Putamen (tissue), 1 donor: ENCODE measurements at places on chromosomes 2 and 18.

DNA sequence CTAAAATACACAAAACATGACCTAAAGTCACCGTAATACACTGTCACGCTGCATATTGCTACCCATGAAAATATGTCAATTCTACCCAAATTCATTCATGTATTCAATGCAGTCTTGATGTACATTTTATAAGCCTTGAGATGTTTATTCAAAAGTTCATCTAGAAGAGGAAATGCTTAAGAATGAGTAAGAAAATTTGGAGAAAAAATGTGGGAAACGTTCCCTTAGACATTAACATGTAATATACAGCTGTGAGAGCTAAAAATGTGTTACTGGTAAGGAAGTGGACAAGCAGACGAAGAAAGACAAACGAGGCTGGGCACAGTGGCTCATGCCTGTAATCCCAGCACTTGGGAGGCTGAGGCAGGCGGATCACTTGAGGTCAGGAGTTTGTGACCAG, 37.3 kb downstream of the THAP4 start:
- no peak for DNase-seq

DNA sequence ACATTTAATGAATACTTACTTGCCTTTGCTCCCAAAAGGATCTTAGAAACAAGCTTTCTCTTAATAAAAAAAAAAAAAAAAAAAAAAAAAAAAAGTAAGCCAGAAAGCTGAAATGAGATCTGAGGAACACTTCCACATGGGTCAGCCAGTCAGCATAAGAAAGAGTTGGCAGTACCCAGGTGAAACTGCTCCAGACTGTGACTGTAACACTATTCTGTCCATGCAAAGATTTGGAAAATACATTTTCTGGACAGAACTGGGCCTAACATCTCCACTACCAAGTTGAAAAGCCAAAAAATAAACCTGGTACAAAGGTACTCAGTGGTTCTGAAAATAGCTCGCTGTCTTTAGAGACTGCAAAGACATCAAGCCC, 135.7 kb downstream of the THADA start:
- no peak for DNase-seq

GRCh38 chr2:72154386-72154975, 6.8 kb upstream of the CYP26B1 start:
- DNase-seq = no peak

- DNase-seq = no peak
These were observed 51.4 kb upstream of the MRPL33 start for GRCh38 chr2:27720004-27720551.

DNA sequence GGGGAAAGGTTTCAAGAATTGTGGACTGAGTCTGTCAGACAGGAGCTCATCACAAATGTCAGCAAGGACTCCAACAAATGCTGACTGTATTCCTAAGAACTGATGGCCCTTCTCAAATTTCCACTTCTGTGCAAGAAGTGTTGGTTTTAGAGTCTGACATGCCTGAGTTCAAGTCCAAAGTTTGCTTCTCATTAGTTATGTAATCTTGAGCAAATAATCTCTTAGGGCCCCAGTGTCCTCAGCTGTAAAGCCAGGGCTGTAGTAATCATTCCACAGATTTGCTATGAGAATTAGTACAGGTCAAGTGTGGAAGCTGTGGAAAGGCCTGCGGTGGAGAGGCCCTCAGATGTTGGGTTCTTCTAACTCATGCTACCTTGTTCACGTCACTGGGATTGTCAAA, 23.9 kb downstream of the MEP1B start:
- no peak for DNase-seq

DNA sequence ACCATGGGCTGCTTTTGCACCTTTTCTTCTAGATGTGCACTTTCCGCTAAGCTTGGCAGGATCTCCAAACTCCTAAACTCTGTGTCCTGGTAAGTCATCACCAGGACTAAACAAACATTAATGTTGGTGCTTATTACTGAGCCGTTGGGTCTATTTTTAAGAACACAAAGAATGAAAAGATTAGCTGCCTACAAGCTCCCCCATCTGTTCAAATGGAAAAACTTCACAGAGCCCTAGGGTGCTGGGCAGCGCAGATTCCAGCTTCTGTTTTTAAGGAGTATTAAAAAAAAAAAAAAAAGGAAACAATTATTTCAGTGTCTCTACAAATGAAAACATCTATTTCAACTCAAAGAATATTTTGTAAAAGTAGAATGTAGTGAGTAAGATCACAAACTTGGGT, 97.8 kb upstream of the AQP4 start:
- no peak for DNase-seq

DNA sequence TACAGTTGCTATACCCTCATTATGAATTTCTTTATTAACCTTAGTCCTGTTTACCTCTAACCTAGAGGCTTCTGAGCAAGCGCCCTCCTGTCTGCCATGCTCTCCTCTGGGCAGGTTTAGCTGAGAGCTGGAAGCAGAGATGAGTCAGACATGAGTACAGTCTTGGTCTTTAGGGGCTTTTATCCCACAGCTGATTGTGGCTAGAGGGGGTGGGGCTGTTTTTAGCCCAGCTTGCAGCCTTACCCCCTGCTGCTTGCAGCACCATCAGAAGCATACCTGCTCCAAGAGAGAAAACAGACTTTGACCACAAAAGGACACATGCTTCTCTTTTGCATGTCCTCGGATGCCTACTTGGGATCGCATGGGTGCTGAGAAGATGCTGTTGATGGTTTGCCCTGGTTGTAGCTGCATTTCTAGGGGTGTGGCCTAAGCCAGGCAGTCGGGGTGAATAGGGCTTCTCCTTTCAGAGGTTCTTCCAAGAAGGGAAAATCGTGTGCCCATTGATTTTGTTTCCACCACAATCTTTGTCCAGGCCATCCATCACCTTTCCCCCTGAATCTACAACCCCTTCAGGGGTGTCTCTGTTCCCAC, 115.0 kb upstream of the LGALSL start:
- DNase-seq = no peak

DNA sequence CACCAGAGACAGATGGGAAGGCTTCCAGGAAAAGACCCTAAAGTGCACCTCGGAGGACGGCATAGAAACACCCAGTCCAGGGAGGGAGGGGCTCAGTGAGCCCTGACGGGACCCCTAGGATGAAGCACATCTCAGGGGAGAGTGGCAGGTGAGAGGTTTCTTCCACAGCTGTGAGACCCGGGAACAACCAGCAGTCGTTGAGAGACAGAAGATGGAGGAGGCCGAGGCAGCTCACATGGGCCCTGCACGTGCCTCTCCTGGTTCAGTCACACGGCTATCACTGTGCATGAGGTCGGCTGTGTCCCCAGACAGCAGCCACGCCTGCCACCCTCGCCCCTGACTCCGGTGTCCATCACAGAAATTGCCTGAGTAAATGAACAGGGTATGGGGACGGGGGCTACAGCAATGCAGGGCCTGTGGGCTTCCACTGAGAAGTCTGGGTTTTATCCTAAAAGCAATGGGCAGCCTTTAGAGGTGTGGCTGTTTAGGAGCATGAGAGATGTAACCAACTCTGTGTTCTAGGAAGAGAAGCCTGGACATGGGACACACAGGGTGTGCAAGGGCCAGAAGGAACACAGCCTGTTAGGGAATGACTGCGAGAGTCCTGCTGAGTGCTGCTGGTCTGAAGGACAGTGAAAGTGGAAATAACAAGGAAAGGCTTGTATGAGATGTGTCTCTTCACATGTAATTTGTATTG, 102.0 kb downstream of the TMEM18 start:
- no peak for DNase-seq

DNA sequence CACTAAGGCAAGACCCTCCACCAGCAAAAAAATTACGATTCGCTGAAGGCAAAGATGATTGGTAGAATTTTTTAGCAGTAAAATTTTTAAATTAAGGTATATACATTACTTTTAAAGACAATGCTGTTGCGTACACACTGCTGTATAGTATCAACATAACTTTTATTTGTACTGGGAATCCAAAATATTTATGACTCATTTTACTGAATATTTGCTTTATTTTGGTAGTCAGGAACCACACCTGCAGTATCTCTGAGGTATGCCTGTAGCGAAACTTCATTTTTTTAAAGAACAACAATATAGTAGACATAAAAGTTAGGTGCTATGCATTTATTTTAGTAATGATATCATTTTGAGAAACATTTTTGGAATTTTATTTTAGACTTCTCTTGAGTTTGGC, 57.8 kb downstream of the GALNT1 start:
- no peak for DNase-seq

- DNase-seq = peak; percentile 35
These were observed 153.0 kb downstream of the TMEM247 start for GRCh38 chr2:46632349-46632748.

DNA sequence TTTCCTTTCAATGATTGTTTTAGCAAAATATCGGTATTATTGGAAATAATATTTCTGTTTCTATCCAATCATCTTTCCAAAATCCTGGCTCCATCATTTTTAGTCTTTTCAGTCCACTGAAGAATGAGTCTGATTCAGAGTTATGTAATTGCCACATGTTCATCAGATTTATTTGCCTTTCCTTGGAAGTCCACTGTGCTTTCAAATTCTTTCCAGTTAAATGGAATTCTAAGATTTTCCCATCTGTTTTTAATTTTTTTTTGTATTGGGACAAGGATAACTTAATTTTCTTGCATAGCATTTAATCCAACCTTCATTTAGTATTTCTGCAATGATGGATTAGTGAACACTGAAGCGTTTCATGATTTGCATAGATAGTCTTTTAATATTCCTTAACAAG, 521.5 kb upstream of the NRXN1 start:
- DNase-seq = no peak

- DNase-seq = no peak
These were observed 245.1 kb downstream of the NEDD4L start for GRCh38 chr18:58288921-58289797.

- peak; percentile 12 for DNase-seq
These were observed 738 bp downstream of the CHST9 start for GRCh38 chr18:27184115-27185024.

GRCh38 chr18:79664525-79665125, 15.0 kb upstream of the CTDP1 start:
- DNase-seq = no peak

- DNase-seq = no peak
These were observed 13.9 kb upstream of the UGP2 start for GRCh38 chr2:63827749-63828148.

DNA sequence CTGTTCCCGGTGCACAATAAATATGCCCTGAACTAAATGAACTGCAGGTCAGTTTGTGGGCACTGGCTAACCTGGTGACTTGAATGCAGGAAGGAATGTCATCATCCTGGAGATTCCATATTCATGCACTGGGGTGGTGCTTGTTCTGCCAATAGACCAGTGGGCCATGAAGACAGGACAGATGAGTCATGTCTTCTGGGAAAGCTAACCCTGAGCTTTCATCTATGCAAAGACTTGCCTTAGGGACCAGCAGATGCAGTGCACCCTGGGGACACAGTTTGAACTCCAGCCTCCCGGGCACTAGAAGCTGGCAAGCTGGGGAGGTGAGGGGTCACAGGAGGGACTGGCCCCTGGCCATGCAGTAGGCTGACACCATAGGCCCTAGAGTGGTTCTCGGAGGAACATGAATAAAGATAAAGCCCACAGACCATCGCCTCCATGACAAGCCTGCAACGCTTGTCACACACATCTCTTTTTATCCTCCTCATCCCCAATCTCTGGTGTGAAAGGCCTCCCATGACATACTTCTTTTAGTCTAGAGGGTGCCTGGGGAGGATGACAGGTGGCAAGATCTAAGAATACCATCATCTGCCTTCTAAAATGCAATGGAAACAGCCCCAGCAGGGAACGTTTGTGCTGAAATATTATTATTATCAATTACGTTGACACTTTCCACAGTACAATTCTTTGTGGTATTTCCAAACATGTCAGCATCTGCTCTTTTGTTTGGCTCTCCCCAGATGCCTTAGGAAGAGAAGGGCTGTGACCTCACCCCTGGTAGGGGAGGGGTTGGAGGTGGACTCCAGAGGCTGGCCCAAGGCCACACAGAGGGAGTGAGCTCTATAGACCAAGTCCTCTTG, 267.4 kb upstream of the RAB6C start:
- DNase-seq = no peak

GRCh38 chr2:234136461-234136860, 86.0 kb downstream of the SPP2 start:
- DNase-seq = no peak

DNA sequence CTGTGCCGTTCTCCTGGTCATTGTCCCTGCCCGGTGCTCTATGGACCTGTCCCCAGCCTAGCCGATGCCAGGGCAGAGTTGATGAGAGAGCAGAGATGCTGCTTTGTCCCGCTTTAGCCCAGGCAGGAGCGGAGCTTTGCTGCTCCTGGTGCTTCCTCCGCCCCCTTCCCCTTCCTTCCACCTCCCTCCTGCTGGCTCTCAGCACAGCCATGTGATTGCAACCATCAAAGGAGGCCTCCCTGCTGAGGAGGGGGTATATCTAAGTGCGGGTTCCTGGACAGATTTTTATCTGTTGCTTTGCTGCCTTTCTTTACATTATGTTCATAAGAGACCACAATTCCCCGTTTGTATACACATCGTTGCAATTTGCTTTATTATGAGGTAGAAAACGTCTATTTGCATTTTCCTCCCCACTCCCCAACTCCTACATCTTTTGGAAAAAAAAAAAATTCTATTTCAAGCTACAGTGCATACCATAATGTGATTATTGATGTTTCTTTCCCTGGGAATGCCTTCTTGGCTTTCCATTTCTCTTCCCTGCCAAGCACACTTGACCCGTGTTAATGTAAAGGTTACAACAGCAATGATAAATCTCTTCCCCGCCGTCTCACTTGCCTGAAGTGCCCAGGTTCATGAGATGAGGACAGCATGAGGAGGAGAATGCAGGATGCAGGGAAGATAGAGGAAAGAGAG, 25.4 kb downstream of the ALPK2 start:
- no peak for DNase-seq

GRCh38 chr18:63022429-63023022, 297.0 kb downstream of the BCL2 start:
- DNase-seq = no peak

DNA sequence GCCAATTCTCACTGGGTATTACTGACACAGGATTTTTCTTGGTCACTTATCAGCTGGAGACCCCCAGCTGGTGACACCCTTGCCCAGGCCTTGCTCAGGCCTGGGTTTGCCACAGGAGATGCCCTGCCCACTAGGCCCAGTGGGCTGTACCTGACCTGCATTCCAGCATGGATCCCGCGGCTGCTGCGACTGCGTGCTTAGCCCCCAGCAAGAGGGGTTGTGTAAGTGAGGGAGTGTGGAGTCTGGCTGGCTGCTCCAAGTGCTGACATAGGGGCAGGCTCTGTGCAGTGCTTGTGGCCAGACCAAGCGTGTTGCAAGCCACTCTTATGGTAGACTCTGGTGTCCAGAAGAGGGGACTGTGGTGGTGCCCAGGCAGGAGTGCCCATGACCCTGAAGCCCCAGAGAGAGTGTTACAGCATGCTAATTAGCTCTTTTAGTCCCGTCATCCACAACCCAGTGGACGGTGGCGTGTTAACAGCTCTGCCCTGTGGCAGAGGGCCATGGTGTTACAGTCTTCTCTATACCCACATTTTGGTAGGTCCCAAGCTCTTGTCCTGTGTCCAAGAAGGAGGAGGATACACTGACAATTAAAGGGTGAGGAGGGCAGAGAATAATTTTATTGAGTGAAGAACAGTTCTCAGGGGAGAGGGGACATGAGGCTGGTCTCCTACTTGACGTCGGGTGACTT, 491.7 kb upstream of the MEIS1 start:
- no peak for DNase-seq

DNA sequence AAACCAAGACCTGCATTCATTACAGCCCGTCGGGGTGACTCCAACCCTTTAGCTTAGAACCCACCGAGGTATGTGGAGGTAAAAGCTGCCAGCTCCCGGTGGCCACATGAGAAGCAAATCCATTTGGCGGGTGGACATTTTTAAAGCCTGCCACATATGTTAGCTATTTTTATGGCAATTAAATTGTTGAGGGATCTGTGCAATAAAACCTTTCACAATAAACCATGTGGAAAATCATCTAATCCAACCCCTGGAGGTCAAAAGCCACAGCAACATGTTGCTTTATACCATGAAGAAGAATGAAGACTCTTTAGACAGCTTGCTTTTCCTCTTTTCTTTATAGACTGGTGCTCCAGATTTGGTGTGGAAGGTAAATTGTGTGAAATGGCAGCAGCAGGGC, 176.3 kb downstream of the AGPS start:
- no peak for DNase-seq
